Activated T-cell treated with anti-CD3 and anti-CD28 coated beads for 24 hours (primary cell): ENCODE measurements at places on chromosomes 3 and 15.

- DNase-seq = no peak
Measured at GRCh38 chr15:74505837-74506514, 35.0 kb upstream of the ARID3B start.

- no peak for DNase-seq
Measured at GRCh38 chr15:77507911-77508310, 87.2 kb downstream of the HMG20A start.

DNA sequence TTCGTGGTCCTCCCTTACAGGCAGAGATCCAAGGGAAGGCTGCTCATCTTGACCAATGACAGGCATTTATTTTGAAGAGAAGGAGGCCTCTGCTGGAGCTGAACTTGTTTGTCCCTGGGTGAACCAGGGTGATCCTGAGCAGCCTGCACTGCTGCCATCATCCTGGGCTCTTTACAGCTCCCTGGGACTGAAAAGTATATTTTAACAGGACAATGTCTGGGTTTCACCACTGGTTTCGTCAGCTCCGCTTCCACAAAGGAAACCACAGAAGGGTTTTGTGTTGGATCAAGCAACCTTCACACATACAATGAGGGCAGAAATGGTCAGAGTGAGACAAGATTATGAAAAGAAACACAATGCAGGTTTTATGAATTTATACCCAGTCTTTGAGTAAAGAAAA is 400.7 kb upstream of the TPM1 start:
- DNase-seq = no peak

DNA sequence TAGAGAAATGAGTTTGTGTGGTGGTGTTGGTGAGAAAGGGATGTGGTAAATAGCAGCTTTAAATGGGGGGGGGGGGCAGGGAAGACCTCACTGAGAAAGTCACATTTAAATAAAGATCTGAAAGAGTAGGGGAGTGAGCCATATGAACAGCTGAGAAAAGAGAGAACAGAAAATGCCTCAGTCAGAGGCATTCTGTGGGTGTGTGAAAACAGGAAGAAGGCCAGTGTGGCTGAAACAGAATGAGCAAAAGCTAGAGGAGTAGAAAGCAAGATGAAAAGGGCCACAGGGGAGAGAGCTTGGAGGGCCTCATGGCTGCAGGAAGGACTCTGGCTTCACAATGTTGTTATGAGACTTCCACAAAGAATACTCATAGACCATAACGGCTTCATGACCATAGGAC is 783.3 kb downstream of the ZPLD1 start:
- no peak for DNase-seq

- DNase-seq = peak; percentile 92
Measured at GRCh38 chr3:101561630-101562328, at the start of gene TRMT10C. TRMT10C (plus strand) TSS chr3:101561868; CDS start chr3:101564782, 2,914 bp downstream.

- no peak for DNase-seq
Measured at GRCh38 chr3:47006145-47006651, 26.7 kb downstream of the NBEAL2 start.

GRCh38 chr15:94968133-94968532 is 736.8 kb downstream of the MCTP2 start:
- DNase-seq = no peak

- no peak for DNase-seq
Measured at GRCh38 chr3:99776516-99777209, 41.0 kb upstream of the CMSS1 start.

DNA sequence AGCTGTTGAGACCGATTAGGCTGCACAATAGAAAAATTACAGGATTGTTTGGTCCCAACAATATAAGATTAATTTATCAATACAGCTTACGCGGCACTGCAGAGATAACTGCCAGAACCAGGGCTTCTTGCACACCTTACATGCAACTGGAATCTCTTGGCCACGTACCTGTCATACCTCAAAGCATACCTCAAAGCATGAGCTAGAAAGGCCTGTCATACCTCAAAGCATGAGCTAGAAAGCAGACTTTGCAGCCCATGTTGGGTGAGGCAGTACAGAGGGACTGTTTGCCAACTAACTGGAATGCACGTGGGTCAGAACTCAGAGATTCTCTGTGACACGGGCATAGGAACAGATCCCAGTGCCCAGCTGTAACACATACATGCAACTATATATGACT is 34.7 kb downstream of the NTRK3 start:
- DNase-seq = no peak

GRCh38 chr3:66998904-66999235 is 763 bp downstream of the KBTBD8 start:
- no peak for DNase-seq

DNA sequence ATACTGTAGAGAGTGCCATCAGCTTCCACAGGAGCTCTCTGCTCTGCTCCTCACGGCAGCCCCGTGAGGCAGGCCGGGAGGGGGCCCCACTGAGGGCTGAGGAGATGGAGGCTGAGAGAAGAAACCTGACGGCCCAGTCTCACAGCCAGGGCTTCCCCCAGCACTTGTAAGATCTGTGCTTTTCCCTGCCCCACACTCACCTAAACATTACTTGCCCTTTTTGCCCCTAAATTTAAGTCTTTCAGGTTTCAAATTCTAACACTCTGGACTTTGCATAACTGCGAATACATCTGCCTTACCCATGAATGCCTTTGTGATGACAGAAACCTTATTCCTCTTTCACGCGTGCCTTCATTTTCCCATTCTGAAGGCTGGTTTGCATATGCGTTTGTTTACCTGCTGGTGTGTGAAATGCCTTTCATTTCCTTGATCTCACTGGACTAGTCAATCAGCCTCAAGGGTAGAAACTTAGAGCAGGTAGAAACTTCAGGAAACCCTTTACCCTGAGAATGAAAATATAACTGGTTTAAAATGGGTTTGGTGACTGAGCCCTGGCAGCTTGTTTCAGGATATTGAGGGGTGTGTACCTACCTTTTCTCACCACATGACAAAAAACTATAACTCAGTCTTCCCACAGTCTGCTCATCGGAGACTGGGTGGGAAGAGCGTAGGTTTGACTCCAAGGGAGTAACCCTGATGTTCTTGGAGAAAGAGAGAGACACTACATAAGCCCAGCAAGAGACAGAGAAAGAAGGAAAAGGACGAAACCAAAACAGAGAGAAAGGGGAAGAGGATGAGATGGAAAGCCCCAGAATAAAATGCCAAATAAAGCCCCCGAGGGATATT is 20.1 kb downstream of the SLC12A8 start:
- no peak for DNase-seq

DNA sequence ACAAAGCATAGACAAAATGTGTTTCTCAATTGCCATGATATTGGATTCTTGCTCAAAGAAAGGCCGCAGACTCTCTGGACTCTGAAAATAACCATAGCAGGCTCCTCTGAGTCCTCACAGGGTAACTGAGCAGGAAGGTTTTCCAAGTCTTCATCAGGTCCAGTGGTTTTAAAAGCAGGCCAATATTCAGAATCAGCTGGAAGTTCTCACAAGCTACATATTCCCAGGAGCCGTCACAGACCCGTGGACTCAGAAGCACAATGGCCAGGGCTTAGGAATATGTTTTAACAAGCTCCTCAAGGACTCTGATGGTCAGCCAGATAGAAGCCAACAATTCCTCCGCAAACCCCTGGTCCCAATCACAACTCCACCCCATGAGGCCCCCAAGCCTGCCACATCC is 256.1 kb upstream of the ADAMTS9 start:
- DNase-seq = no peak

GRCh38 chr3:78026318-78026828 is 986.5 kb downstream of the ROBO2 start:
- no peak for DNase-seq

DNA sequence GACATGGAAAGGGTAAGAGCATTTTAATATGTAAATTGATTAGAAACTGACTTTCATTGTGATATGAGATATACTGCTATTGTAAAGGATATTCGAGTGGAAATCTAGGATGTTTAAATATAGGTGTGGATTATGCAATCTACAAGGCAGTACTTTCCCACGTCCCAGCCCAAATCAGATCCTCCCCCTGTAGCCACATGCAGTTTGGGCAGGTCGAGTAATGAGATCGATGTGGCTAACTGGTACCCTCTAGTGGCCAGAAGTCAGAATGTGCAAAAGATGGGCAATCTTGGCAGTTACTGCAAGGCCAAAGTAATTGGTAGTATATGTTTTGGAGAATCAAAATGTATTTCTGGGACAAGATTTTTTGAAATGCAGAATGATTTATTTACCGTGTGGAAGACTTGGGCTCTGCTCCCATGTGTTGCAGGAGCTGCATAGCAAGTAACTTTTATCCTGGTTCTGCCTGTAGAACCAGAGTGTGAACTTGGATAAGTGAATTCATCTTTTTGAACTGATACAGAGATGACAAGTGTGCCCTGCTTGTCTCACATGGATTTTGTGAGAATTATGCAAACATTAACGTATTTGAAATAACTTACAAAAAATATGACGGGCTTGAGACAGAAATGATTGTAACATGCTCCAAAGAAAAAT is 94.5 kb upstream of the ADAMTSL3 start:
- DNase-seq = peak; percentile 28

- no peak for DNase-seq
Measured at GRCh38 chr3:182937293-182938051, 42.9 kb downstream of the DCUN1D1 start.

DNA sequence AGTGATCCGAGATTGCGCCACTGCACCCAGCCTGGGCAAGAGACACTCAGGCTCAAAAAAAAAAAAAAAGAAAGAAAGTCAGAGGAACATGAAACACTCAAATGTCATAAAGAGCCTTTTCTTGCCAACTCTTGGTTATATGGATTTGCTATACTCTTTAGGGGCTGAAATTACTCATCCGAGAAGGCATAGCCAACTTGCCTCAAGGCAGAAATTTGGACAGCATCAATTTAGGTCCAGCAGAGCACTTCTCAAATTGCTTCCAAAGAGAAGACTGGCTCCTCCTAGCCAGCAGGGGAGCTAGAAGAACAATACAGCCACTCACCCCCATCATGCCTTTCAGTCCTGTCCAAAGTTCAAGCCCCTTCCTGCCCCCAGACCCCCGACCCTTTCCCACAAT is 43.8 kb downstream of the OSBPL10 start:
- no peak for DNase-seq

GRCh38 chr3:149588909-149589308 is 68.9 kb downstream of the WWTR1 start:
- no peak for DNase-seq

DNA sequence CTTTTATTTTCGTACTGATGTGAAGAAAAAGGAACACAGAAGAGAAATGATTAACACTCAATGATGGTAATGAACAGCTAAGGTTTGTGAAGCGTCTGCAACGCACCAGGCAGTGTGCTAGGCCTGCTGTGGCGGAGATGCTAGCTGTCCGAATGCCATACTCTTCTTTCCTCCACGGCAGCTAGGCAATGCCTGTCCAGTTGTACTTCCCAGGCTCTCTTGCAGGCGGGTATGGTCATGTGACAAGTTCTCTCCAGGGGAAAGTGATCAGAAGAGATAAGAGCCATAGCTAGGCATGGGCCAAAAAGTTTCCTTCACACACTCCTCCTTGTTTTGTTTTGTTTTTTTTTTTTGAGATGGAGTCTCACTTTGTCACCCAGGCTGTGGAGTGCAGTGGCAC is 6.7 kb downstream of the TADA3 start:
- no peak for DNase-seq

- no peak for DNase-seq
Measured at GRCh38 chr3:150172356-150172755, 201.7 kb upstream of the PFN2 start.

GRCh38 chr3:132880986-132881385 is 157.2 kb upstream of the TMEM108 start:
- DNase-seq = no peak

GRCh38 chr3:147392625-147392946 is 13.8 kb downstream of the ZIC4 start:
- no peak for DNase-seq

DNA sequence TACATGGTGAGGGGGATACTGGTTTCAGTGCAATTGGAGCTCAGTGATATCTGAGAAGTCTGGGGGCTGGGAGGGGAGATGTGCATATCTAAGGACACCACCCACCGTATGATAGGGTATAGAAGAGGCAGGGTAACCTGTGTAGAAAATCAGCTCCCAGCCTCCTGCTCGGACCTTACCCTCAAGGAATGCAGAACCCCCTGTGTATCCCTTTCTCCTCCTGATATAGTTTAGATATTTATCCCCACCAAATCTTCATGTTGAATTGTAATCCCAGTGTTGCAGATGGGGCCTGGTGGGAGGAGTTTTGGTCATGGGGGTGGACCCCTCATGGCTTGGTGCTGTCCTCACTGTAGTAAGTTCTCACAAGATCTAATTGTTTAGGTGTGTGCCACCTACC is 48.2 kb upstream of the GATA2 start:
- DNase-seq = no peak

- DNase-seq = no peak
Measured at GRCh38 chr15:50825946-50826345, 60.4 kb upstream of the SPPL2A start.

- DNase-seq = no peak
Measured at GRCh38 chr3:71998995-71999673, 214.2 kb upstream of the PROK2 start.
